ENCODE measurements at places on chromosomes 6 and 20.

- no peak overlapping the region for H3K4me3 ChIP-seq
- H3K27ac ChIP-seq = no peak overlapping the region
- H3K4me1 ChIP-seq = no peaks in the 10 kb centered on the region
- H3K27me3 ChIP-seq = no peaks in the 10 kb centered on the region
Observed at GRCh38 chr6:148082696-148083095, 259.9 kb upstream of the SASH1 start.

DNA sequence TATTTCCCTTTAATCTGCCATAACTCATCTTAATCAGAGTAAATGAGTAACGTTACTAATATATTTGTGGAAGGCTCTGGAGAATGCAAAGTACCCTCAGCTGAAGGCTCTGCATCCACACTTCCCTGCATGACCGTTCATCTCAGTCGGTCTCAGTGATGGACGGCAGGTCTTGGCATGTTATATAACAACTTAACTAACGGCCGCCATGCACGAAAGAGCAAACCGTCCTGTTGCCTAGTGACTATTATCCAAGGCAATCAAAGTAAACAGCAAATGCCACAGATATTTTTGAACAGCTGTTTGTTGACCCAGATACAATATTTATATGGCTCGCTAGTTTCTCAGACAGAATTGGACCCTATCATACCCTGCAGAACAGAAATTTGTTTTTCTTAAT is 194.9 kb upstream of the SMLR1 start:
- no peak for DNase-seq
- H3K36me3 ChIP-seq = no peaks in the 10 kb centered on the region
- H3K27me3 ChIP-seq = no peaks in the 10 kb centered on the region
- H3K4me1 ChIP-seq = peaks cover 1% of the 10 kb centered on the region

- peaks cover 6% of the 10 kb centered on the region for H3K36me3 ChIP-seq
- no peak overlapping the region for H3K4me3 ChIP-seq
- no peaks in the 10 kb centered on the region for H3K27me3 ChIP-seq
- peaks cover 6% of the 10 kb centered on the region for H3K4me1 ChIP-seq
- DNase-seq = no peak
Observed at GRCh38 chr6:109478841-109479624, 4.0 kb downstream of the ZBTB24 start.

DNA sequence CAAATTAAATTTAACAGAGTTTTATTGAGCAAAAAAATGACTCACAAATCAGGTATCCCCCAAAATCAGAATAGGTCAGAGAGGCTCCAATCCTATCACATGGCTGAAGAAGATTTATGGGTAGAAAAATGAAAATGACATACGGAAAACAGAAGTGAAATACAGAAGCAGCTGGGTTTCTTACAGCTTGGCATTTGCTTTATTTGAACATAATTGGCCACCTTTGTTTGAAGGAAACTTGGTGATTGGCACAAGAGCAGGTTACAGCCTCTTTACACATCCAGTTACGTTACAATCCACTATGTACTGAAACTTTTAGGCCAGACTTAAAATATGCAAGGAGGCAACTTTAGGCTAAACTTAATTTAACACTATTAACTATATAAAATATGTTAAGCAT is 11.7 kb upstream of the TREM2 start:
- no peaks in the 10 kb centered on the region for H3K36me3 ChIP-seq
- H3K4me3 ChIP-seq = no peak overlapping the region
- peaks cover 3% of the 10 kb centered on the region for H3K4me1 ChIP-seq
- no peak for DNase-seq
- H3K27ac ChIP-seq = no peak overlapping the region

DNA sequence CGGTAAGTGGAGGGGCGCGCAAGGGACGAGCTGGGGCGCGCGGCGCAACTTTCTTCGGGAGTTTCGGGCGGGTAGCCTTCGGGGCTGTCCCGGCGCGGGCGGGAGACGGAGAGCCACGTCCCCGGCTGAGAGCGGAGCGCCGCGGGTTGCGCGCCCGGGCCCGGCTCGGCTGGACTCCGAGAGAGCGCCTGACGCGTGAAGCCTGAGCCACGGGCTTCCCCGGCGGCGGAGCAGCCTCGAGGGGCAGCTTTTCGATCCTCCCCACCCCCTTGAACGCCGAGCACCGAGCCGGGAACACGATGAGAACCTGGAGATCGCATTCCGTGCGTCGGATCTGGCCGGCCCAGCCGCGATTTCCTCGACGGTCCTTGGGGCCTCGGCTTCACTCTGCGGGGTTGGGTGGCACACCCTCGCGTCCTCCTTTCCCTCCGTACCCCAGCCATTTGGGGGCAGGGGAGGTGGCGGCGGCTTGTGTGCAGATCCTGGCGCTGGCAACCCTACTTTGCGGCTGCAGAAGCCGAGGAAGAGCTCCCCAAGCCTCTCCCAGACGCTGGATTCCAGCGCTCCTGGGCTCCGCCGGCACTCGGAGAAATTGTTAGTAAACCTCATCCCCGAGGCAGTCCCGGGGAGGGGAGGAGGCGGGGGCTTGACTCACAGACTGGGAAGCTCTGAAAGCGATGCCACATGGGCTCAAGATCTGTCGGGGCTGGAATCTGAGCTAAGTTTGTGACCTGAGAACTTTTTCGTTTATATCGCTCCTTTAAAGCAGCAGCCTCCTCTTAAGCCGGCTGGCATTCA is 572 bp downstream of the DSE start:
- peak overlapping the region; percentile 85 for H3K4me3 ChIP-seq
- H3K27ac ChIP-seq = no peak overlapping the region
- no peaks in the 10 kb centered on the region for H3K36me3 ChIP-seq
- DNase-seq = no peak
- H3K4me1 ChIP-seq = peaks cover 2% of the 10 kb centered on the region

GRCh38 chr6:7138921-7139358 is 31.2 kb downstream of the RREB1 start:
- peaks cover 4% of the 10 kb centered on the region for H3K4me1 ChIP-seq
- H3K4me3 ChIP-seq = no peak overlapping the region
- no peak overlapping the region for H3K27ac ChIP-seq
- no peaks in the 10 kb centered on the region for H3K27me3 ChIP-seq
- H3K36me3 ChIP-seq = no peaks in the 10 kb centered on the region
- no peak for DNase-seq

GRCh38 chr6:107706516-107707115 is 117.5 kb downstream of the SCML4 start:
- peaks cover 3% of the 10 kb centered on the region for H3K4me1 ChIP-seq
- no peaks in the 10 kb centered on the region for H3K27me3 ChIP-seq
- no peak overlapping the region for H3K27ac ChIP-seq
- DNase-seq = no peak
- H3K4me3 ChIP-seq = no peak overlapping the region

DNA sequence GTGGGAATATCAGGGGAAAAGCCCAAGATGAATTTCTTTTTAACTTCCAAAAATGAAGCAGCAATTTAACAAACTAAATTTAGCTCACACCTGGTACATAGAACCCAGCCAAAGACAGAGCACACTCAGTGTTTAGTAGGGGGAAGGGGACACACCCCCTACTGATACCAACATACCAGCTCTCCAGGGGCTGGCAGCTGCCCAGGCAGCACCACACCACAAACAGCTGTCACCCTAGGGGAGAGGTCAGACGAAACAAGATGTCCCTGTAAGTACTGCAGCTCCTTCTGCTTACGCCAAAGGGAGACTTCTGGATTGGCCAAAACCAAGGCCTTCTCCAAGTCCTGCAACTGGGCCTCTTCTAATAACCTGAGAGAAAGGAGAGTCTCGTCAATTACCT is 26.0 kb downstream of the MDN1 start:
- peaks cover 18% of the 10 kb centered on the region for H3K36me3 ChIP-seq
- no peak for DNase-seq
- H3K27ac ChIP-seq = no peak overlapping the region

DNA sequence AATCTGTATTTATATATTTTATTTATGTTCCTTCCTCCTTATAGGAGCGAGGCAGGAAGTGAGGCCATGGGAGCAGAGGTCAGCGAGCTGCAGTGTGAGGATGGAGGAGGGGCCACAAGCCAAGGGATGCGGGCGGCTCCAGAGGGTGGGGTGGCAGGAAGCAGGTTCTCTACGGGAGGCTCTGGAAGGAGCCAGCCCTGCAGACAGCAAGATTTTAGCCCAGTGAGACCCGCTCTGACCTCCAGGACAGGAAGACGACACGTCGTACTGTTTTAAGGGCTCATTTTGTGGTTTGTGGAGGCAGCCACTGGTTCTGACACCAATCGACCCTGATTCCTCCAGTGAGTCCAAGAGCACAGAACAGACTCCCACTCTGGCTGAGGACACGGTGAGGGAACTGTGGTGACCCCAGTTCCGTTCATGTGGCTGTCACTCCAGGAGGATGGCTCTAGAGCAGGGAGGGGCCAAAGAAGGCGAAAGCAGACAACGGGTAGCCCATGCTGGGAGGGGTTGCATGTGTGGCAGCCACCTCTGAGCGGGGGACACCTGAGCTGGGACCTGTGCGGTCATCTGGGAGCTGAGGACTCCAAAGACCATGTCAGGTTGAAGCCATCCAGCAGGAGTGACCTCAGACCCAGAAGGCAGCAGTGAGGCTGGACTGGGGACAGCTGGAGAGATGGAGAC is 100.1 kb upstream of the BHLHE23 start:
- no peaks in the 10 kb centered on the region for H3K4me1 ChIP-seq
- H3K36me3 ChIP-seq = no peaks in the 10 kb centered on the region
- H3K4me3 ChIP-seq = no peak overlapping the region
- no peak for DNase-seq
- no peak overlapping the region for H3K27ac ChIP-seq
- H3K27me3 ChIP-seq = peaks cover 9% of the 10 kb centered on the region

DNA sequence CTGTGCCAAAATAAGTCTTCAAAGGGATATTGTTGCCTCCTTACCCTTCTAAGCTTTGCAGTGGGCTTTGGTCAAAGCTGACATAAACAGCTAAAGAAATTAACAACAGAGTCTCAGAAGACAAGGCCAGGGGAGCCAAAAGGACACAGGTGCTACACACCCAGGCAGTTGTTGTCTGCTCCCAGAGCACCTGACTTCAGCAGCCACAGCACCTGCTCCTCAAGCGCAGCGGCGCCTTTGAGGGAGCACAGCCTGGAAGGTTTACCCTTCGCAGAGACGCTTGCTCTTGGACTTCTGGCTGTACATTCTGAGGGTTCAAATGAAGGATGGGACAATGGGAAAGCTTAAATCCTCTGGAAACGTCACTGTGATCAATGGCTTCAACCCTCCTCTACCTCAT is 16.6 kb downstream of the B4GALT5 start:
- no peaks in the 10 kb centered on the region for H3K36me3 ChIP-seq
- no peaks in the 10 kb centered on the region for H3K4me1 ChIP-seq
- H3K27ac ChIP-seq = no peak overlapping the region
- no peak for DNase-seq
- H3K27me3 ChIP-seq = no peaks in the 10 kb centered on the region

- H3K36me3 ChIP-seq = peaks cover 42% of the 10 kb centered on the region
- H3K27ac ChIP-seq = no peak overlapping the region
- H3K4me3 ChIP-seq = no peak overlapping the region
- H3K27me3 ChIP-seq = no peaks in the 10 kb centered on the region
- H3K4me1 ChIP-seq = no peaks in the 10 kb centered on the region
Observed at GRCh38 chr20:63284544-63284949, 8.4 kb upstream of the COL20A1 start.

- no peaks in the 10 kb centered on the region for H3K36me3 ChIP-seq
- no peak overlapping the region for H3K27ac ChIP-seq
- no peak for DNase-seq
Observed at GRCh38 chr6:38161754-38162492, 342.4 kb downstream of the ZFAND3 start.
